ENCODE measurements at places on chromosomes 1 and 21. TPM values are rescaled to one million over a fixed set of nuclear protein-coding genes. Genes with fewer than 3 reads are reported as not detected.

Gene AMY1A
- total RNA-seq, result not detected

Gene KMO
- not detected for total RNA-seq

Gene NFASC
- 0.12 TPM for total RNA-seq

Gene SYNC
- total RNA-seq, result not detected

Gene ST6GALNAC3
- total RNA-seq, result not detected

Gene USH2A
- not detected for total RNA-seq

Gene TSPEAR
- not detected for total RNA-seq

Gene LEFTY1
- total RNA-seq, result not detected

Gene KIF26B
- not detected for total RNA-seq

Gene GLIS1
- total RNA-seq, result not detected

Gene ANGPTL3
- total RNA-seq, result not detected

Gene SEC22B
- 33.2 TPM for total RNA-seq

Gene BRDT
- not detected for total RNA-seq

Gene ORC1
- total RNA-seq, result 24.0 TPM

Gene C1orf94
- total RNA-seq, result not detected

Gene INSRR
- 0.63 TPM for total RNA-seq

Gene LGR6
- not detected for total RNA-seq

Gene WLS
- not detected for total RNA-seq

Gene CD1B
- total RNA-seq, result not detected

Gene RNF2
- 16.9 TPM for total RNA-seq

Gene SLC35A3
- 20.2 TPM for total RNA-seq

Gene MAP10
- 4.5 TPM for total RNA-seq

Gene LAMC2
- 2.1 TPM for total RNA-seq

Gene COL11A1
- total RNA-seq, result not detected

Gene SPATA21
- total RNA-seq, result 0.12 TPM

Gene PTAFR
- total RNA-seq, result 0.49 TPM

Gene CD247
- 211 TPM for total RNA-seq

Gene IVL
- total RNA-seq, result not detected

Gene ZNF695
- total RNA-seq, result 0.17 TPM

Gene ACKR1
- not detected for total RNA-seq

Gene NTMT2
- not detected for total RNA-seq

Gene TMEM82
- total RNA-seq, result not detected
